Inflammatory macrophage treated with lipopolysaccharide for 4 hours (primary cell): ENCODE measurements at places on chromosomes 5 and 9.

GRCh38 chr5:52999344-52999949 is 10.3 kb downstream of the ITGA2 start:
- DNase-seq = no peak

- DNase-seq = peak; percentile 48
Observed at GRCh38 chr5:34898258-34898895, 16.9 kb downstream of the RAD1 start.

DNA sequence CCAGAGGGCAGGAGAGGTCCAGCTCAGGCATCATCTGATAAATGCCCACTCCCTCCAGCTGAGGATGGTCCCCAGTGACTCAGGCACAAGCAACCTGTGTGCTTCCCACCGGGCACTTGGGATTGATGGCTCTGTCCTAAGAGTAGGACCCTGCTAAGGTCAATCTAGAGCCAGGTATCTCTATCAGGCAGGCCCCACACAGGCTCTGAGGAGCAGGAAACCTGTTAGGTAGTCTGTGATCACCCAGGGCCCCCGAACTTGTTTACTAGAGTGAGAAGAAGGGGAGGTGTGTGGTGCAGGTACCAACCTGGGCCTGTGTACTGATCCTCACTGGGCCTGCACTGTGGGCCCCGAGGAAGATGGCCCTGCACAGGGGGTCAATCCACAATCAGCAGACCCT is 119.6 kb upstream of the FSTL4 start:
- DNase-seq = no peak

DNA sequence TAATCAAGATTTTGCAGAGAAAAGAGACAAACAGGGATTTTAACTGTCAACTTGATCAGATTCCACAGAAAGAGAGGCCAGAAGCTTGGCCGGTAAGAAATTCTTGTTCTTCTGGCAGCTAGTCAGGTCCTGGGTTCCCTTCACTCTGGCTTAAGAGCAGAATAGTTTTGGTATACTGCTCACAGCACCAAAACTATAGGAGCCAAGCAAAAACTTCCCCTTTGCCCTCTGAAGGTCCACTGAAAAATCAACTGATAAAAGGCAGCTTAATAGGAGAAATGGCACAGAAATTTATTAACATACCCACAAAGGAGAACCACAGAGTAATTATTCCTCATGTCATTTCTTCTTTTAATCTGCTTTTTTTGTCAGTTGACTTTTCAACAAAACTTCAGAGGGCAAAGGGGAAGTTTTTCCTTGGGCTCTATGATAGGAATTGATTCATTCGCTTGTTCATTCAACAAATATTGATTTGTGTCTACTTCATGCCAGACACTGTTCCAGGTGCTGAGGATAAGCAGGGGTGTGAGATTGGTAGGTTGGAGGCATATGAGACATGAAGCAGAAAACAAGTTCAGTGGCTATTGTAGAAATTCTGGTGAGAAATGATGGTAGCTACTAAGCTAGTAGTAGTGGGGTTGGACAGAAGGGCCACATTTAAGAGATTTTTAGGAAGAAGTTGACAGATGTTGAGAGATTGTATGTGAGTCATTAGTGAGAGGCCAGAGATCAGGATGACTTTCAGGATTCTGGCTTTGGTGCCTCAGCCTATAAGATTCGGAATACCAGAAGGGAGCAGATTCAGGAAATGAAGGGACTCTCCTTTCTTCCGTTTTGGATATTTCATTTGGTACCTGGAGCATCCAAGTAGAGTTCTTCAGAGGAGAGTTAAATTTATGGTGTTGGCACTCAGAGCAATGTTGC is 20.6 kb upstream of the NNT start:
- DNase-seq = no peak

DNA sequence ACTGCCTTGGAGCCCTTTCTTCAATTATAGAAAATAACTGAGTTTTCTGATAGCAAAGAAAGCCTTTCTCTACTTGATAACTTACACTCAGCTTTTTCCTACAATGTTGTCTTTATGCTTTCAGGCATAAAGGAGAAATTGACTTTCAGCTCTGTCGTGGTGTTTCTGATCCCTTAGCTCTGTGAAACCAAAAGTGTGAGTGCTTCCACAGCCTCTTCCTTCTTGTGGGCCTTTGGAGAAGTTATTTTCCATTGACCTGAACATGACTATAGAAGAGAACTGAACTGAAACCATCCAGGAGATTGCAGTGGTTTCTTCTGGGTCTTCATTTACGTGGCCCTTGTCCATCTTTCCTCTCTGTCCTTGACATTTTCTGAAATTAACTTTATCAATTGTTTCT is 59.5 kb upstream of the EQTN start:
- peak; percentile 87 for DNase-seq

- DNase-seq = peak; percentile 87
Observed at GRCh38 chr9:107488375-107489143, 1.0 kb downstream of the KLF4 start.

DNA sequence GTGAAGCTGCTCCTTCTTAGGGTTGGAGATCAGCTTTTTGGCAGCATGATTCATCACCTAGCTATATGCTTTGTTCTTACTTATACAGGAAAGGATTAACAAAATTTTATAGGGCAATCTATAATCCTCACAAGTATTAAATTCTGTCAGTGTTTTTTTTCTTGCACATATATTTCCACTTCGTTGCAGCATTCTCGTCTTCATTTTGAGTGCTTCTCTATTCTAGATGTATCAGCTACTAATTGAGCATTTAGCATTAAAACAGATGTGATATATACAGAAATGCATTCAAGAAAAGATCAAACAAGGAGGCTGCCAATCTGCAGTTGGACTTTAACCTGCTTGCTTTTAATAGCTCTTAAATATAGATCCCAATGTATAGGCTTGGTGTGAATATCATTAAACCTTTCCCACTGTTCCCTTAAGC is 3.6 kb upstream of the CTXN3 start:
- DNase-seq = no peak

DNA sequence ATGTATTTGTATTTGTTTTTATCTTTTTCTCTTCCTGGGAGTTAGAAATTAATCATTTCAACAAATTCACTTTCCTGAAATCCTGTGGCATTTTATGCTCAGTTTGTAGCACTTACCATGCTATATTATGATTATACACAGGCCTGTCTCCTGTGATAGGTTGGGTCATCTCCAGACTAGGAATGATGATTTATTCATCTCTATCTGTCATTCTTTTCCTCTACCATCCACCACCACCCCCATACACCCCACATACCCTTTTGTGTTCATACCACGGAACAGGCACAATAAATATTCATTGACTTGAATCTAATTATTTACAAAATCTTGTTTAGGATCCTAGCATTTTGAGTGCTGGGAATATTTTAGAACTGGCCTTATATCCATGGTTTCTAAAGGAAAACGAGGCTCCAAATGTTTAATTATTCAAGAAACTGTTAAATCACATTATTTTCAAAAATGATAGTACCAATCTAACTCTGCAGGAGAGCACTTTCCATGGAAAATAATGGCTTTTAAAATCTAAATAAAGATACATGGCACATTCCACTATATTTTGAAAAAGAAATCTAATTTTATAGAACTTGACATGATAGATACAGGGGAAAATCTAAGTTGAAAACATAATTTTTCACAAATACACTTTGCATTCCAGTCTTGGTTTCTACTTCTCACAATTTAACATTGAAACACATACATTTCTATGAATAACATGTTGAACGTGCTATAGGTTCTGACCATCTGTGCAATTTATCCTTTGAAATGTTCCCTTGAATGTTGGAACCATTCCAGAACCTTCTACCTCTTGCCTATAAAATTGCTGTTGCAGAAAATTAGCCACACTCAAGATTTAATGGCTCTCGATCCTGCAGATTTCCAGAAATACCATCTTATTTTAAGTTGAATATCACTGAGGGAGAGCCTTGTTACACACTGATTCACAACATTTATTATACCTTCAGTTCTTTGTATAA is 89.3 kb downstream of the STARD4 start:
- DNase-seq = no peak

GRCh38 chr5:139417214-139417613 is 13.3 kb upstream of the SPATA24 start:
- no peak for DNase-seq

- DNase-seq = peak; percentile 58
Observed at GRCh38 chr5:14143841-14144585, 871 bp downstream of the TRIO start.

DNA sequence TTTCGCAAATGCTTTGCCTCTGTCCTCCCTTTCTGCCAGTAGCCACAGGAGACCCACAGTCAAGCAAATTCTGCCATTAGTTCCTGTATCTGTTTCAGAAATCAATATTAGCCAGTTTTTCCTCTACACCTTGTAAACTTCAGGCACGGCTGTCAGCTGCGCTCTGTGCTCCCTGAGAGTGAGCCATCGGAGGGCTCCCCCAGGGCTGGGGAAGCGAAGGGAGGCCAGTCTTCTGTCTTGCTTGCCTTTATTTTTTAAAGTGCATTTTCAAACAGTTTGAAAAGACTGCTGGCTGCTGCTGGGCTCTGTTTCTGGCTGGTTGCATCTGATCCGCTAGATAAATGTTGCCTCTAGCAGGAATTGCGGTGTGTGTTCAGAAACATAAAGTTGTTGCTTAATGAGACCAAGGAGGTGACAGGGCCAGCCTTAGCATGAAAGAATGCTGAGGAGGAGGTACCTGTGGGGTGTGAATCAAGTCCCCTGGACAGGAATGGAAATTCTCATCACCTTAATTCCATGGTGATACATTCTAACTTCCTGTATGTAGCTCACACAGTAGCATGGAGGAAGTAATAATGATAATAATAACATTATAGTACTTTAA is 421.7 kb upstream of the KIF2A start:
- no peak for DNase-seq

- DNase-seq = no peak
Observed at GRCh38 chr9:4235871-4236804, 63.7 kb downstream of the GLIS3 start.

DNA sequence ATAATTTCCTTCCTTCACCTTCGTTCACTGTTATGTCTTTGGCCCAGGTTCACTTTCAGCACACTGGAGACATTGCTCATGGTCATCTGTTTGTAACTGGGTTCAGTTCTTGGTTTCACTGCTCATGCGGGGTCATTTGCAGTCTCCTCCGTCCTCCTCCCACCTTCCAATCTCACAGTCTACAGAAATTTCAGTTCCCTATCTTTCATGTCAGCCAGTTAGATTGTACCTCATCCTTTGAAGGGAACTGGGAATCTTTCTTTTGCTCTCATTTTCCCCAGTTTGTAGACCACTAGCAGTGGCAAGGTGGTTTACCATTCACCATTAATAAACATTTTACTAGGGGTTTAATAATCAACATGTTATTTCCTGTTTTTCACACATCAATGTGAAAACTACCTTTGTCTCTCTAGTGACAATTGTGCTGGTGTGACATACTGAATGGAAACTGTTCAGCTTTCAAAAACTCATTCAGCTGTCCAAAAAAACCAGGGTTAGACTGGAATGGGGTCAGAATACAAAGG is 100.9 kb upstream of the IL6ST start:
- DNase-seq = peak; percentile 86

DNA sequence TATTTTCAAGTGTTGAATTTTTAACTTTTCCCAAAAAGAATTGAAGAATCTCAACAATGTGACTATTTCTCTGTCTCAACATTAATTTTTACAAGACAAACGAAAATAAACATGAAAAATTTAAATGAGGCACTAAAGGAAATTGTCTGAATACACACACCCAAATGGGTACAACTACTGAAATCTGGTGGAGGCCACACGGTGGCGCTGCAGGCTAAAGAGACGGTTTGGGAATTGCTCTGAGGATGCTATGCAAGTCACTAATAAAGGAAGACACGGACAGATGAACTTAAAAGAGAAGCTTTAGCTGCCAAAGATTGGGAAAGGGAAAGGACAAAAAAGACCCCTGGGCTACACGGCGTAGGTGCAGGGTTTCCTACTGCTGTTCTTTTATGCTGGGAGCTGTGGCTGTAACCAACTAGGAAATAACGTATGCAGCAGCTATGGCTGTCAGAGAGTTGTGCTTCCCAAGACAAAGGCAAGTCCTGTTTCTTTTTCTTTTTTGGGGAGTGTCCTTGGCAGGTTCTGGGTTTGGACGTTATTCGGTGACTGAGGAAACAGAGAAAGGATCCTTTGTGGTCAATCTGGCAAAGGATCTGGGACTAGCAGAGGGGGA is at the start of gene PCDHB10:
TSS of gene PCDHB10 (plus strand) at position 244 of the 616 bp plus-strand sequence. CDS start at position 444, 200 bp downstream.
- DNase-seq = no peak

DNA sequence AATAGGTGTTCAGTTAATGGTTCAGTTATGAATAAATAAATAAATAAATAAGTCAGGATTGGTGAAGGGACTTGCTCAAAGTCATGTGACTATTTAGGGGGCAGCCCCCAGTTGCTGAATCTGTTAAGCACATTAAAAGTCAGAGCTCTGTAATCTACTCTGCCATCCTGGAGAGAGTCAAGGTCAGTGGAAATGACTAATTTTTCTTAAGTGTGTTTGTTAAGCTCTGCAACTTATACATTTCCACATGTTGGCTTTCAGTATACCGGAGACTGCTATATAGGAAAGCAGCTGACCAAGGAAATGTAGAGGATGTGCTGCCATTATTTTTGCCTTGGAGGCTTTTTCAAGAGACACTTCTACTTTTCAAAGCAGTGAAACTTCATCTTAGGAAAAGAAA is 57.9 kb downstream of the KIAA1958 start:
- DNase-seq = no peak

DNA sequence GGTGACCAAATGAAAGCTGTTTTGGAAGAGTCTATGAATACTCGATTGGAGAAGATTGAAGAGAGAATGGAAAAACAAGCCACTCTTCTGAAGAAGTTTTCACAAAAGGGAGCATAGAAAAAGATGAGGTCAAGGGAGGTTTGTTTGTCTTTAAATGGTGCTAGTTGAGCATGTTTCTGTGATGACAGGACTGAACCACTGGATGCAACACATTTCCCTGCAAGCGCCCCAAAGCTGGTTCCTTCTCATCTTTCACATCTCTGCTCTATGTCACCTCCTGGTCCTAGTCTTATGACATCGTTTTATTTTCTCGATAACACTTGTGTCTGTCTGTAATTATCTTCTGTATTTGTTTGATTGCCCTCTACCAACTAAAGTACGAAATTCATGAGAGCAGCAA is 3.8 kb upstream of the CCDC192 start:
- DNase-seq = no peak

DNA sequence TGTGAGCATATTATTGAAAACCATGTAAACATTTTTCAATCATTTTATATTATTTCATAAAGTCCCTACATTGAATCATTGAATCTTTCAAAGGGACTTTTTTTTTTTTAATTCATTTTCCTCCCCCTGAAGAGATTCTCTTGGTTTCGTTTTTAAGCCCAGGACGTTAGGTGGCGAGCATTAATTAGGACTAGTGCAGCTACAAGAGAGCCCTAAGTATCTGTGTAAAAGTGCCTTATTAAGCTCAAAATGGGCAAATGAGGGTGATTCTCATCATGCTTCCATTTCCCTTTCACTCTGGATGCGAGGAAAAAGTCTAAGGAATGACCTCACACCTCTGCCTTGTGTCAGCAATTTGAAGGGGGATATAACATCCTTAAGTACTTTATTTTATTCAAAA is 517.9 kb upstream of the ITGA1 start:
- DNase-seq = no peak

- DNase-seq = no peak
Observed at GRCh38 chr9:109771796-109772531, 8.0 kb upstream of the PALM2AKAP2 start.

- no peak for DNase-seq
Observed at GRCh38 chr5:169013208-169013728, 287.7 kb downstream of the SLIT3 start.
